Skin of body (tissue), 3 donors: ENCODE measurements at places on chromosomes 1 and 21. TPM values are rescaled to one million over a fixed set of nuclear protein-coding genes. Genes with fewer than 3 reads are reported as not detected.

GRCh38 chr1:178566187-178566586 is 53.3 kb downstream of the TEX35 start:
- DNase-seq = no peak

- no peak for DNase-seq
Observed at GRCh38 chr1:57117753-57118152, 151.9 kb upstream of the C8B start.

DNA sequence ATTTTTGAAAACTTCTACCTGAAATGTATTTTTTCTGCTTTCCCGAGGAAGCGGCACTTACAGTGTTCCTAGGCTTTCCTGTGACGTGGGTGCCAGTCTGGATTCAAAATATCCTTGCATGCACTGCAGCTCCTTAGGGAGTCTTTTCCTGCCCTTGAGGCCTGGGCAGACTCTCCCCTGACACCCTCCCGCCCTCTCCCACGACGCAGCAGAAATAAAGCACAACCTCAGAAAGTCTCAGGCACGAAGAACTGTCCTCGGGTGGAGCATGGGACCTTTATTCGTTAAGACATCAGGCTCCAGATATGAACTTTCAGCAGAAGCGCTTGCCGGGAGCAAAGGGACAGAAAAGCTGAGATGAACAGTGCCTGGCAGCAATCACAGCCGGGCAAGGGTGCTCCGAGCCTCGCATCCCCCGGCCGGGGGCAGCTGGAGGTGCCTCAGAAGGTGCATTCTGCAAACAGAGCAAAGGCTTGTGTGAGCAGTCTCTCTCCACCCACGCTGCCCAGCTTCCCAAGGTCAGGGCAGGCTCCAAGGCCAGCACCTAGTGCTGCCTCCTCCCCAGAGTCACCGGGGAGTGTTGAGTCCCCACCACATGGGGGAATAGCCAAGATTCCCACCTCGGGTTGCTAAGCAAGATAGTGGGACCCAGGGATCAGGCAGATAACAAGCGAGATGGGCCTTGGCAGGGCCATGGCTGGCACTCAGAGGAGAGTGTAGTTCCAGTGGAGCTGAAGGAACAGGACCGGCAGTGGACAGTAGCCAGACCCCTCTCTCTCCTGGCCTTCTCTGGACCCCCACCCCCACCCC is 3.2 kb downstream of the TFF3 start:
- no peak for DNase-seq

DNA sequence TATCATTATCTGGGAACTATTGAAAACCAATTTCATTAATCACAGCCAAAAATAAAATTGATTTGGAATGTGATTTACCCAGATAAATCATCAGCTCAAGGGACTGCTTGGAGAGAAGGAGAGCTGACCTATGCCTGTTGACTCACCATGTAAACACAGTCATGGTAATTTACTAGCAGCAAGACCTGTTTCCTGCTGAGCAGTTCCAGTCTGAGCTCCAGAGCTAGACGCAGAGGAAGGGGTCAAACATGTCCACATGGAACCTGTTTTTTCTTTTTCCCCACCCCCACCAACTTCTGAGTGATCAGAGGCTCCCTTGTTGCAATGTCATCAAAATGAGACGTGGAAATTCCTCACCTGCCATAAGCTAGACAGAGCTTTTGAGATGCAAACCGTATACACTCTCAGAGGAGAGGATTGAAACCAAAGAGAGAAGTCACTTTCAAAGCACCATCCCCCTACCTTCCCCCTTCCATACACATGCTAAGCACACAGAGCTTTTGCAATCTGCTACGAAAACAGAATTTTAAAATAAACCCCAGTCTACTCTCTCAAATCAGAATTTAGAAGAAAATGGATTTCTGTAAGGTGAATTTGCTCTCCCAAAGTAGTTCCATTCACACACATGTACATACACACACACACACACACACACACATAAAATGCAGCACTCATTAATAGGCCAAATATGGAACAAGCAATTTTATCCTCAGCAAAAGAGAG is 55.9 kb upstream of the PTGFRN start:
- DNase-seq = no peak

GRCh38 chr1:82162486-82163420 is 362.0 kb downstream of the ADGRL2 start:
- peak; percentile 3 for DNase-seq

GRCh38 chr1:231629132-231629531 is 2.5 kb downstream of the DISC1 start:
- DNase-seq = no peak

- no peak for DNase-seq
Observed at GRCh38 chr1:245110406-245110805, 44.4 kb upstream of the KIF26B start.

DNA sequence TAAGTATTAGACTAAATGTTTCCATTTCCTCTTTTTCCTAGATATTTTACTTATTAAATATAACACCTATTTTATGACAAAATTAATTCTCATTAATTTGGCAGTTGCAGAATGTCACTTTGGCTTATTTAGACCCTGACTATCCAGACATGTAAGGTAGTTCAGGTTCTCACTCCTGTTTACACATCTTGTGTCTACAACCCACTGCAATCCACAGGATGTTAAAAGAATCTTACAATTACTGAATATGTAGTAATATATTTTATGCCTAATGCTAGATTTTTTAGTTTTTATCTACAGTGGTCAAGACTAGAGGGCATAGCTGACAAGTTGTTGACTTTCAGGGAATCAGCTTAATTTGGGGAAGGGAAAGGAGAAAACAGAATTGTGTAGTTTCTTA is 346.7 kb downstream of the USP25 start:
- no peak for DNase-seq

Gene SPRR4
- total RNA-seq = 17.7 TPM

GRCh38 chr1:228987736-228988506 is 252.6 kb downstream of the RHOU start:
- DNase-seq = no peak

DNA sequence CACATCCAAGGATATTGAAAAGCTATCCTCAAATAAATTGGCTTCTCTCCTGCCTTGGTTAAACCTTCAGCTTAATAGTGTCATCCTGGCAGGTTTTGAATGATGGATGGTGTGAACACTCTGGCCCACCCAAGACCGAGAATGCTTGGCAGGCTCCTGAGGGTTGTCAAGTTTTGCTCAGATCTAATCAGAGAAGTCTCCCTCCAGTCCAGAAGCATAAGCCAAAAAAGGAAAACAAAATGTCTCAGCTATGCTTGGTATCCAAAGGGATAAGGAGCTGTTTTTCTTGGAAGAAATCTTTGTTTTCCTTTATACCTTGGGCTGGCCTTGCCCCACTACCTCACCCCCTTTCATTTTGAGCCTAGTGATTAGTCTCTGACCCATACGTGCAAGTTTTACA is 172.7 kb downstream of the CRB1 start:
- no peak for DNase-seq

DNA sequence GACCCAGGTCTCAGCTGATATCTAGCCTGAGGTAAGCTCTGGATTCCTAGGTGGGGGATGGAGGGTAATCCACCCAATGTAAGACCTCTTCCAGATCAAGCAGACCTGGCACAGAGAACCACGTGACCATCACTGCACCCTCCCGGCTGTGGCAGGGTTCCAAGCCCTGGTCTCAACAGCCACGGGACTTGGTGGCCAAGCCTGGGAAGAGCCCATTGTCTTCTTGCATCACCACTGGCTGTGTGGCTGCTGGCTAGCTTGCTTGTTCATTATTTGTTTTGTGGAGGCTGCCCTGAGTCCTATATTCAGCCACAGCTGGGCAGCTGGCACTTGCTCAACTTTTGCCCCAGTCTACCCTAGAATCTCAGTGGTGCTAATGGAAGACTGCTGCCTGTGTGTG is 24.1 kb upstream of the NFASC start:
- no peak for DNase-seq

DNA sequence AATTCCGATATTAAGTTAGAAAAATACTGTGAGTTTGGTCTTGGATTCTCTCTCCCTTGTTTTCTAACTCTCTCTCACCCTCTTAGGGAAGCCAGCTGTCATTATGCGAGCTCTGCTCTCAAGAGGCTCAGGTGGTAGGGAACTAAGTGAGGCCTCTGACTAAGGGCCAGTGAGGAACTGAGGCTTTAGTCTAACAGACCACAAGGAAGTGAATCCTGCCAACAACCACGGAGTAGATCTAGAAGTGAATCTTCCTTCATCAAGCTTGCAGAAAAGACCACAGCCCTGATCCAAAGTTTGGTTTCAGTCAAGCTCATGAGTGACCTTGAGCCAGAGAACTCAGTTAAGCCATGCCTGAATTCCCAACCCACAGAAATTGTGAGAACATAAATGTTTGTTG is 180.1 kb upstream of the PRMT6 start:
- no peak for DNase-seq

- DNase-seq = no peak
Observed at GRCh38 chr1:55275151-55275748, 60.1 kb upstream of the USP24 start.

DNA sequence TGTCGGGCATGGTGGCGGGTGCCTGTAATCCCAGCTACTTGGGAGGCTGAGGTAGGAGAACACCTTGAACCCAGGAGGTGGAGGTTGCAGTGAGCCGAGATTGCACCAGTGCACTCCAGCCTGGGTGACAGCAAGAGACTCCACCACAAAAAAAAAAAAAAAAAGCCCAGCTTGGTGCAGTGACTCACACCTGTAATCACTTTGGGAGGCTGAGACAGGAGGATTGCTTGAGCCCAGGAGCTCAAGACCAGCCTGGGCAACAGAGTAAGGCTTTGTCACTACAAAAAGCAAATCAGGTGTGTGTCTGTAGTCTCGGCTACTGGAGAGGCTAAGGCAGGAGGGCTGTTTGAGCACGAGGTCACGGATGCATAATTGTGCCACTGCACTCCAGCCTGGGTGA is 5.0 kb upstream of the H6PD start:
- DNase-seq = no peak

Gene DNTTIP2
- total RNA-seq = 33.0 TPM
